ENCODE measurements at places on chromosomes 11 and 22.

DNA sequence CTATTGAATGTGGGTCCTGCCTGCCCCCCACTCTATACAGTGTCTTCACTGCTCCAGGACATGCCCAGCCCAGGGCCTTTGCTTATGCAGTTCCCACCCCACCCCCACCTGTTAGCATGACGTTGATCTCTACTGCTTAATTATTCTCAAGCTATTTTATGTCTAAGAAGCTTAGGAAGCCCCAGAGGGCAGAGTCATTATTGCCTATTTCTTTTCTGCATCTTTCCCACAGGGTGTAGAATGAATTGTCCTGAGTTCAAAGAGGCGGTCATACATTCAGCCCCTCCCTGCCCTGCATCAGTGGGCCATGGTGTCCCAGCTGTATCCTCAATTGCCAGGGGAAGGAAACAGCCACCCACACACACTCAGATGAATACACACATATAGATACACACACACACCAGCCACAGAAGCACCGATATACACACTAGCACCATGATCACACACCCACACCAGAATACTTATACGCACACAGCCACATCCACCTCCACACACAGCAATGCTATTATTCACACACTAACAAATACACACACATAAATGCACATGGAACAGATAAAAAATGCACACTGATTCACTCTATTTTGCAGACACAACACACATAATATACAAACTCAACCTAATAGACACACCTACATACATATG lies 1.5 kb downstream of the PDE2A start:
- no peak for DNase-seq

DNA sequence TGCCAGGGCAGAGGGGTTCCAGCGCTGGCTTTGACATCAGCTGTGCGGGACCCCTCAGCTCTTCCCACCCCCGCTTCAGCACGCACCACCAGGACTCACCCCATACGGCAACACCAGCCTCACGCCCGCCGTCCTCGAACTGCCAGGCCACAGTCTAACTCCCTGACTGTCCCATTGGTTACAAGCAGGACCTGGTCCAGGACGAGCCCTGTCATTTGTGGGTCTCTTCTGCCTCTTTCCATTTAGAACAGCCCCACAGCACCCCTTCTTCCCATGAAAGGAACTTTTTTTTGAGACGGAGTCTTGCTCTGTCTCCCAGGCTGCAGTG lies 81.7 kb downstream of the PHF21B start:
- no peak for DNase-seq

DNA sequence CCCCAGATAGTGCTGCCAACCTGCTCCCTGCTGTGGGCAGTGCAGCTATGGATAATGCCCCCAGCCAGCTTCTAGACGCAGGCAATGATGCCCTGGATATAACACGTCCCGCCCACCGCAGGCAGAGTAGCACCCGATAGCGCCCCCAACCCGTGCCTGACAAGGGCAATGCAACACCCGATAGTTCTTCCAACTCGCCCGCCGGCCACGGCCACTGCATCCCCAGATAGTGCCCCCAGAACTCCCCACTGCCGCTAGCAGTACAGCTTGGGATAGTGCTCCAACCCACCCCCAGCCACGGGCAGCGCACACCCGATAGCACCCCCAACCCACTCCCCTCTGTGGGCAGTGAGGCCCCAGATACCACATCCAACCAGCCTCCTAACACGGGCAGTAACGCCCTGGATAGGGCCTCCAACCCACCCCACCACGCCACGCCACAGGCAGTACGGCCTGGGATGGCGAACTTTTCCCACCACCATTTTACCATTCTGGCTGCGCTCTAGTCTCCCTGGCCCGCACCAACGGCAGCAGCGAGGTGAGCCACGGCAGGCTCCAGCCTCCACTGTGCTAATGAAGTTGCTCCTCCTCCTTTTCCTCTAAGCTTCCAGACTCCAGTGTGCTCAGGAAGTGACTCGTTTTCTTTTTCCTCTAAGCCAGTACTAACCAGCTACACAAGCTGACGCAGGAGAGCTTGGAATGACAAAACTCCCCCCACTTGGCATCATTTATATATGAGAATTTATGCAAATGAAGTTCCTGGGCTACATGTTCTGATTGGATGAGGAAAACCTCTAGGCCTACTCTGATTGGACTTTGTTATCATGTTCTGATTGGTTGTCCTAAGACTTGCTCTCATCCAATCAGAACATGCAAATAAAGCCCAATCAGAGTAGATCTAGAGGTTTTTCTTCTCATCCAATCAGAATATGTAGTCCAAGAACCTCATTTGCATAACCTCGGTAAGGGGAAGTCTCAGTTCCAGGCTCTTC lies 3.0 kb upstream of the RFPL3 start:
- no peak for DNase-seq

DNA sequence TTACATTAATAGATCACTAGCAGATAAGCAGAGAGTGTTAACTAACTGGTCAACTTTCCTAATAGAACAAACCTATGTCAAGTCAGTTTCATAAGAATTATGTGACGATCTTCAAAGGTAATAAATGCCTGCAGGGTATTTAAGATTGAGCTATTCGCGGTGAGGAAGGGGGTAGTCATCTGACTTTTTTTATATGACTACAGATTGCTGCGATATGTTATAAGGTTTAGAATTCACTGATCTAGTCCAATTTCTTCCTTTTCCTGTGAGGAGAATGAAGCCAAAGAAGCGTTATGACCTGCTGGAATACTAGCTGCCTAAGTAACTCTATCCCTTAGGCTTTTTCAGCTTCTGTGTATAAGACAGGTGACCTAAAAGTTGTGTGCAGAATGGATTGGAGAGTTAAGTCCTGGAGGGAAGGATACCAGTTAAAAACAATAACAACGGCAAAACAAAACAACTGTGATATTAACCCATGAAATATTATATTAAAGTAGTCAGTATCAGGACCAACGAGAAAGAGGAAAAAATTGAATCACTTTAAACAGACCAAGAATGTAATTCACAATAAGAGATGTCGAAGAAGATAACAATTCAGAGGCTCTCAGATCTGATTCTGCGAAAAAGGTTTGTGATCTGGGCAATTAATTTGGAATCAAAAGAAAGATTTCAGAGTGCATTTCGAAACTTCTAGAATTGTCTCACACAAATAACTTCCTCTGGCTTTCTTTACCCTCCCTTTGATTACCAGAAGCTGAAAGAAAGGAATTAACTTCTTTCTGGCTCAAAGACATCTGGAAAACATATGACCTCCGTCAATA lies 630 bp downstream of the CASP4 start:
- DNase-seq: no peak

DNA sequence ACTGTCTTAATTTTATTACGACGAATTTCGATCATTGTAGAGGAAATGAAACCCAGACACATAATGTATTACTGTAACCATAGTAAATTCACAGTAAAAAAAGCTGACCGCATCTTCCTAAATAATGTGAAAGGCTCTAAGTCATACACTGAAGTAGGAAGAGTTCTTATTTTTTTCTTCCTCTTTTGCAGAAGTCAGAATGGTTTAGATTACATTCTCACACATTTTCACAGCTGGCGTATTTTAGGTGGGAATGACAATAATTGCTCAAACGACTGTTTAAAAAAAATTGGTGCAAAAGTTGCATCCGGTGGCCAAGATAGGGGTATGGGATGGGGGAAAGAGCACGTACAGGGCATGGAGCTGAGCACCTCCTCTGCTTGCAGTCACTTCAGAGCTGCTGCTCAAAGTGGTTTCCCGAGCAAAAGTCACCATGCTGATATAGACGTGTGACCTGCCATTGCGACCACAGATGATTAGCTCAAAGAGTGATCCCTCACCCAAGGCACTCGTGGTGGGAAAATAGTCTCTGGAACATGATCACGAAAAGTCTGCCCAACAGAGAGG lies 35.3 kb downstream of the MMP13 start:
- no peak for DNase-seq

DNA sequence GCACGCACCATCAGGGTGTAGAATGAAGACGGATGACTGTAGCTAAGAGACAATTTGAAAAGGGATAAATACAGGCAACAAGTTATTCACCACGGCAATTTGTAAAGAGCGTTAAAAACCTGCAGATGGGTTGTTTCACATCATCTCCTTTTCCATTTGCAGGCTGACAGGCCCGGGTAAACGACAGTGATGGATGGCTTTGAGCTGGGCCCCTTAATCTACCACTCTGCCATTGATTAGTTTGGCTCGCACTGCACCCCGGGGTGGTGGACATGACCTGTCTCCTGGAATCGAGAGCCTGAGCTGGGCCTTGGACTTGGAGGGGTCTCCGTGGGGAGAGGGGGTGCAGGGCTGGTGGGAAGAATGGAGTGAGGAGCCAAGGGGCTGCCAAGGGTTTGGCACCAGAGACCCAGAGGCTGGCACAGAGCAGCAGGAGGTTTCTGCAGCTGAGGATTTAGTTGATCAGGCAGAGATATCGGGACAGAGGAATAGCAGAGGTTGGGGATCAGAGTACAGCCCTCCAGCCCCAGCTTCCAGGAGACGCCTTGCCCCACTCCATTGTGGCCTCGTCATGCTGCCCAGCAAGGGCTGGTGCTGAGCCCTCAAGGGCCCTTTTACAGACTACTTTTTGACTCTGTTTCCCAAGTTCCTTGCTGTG lies 110.6 kb upstream of the NECTIN1 start:
- DNase-seq: no peak

DNA sequence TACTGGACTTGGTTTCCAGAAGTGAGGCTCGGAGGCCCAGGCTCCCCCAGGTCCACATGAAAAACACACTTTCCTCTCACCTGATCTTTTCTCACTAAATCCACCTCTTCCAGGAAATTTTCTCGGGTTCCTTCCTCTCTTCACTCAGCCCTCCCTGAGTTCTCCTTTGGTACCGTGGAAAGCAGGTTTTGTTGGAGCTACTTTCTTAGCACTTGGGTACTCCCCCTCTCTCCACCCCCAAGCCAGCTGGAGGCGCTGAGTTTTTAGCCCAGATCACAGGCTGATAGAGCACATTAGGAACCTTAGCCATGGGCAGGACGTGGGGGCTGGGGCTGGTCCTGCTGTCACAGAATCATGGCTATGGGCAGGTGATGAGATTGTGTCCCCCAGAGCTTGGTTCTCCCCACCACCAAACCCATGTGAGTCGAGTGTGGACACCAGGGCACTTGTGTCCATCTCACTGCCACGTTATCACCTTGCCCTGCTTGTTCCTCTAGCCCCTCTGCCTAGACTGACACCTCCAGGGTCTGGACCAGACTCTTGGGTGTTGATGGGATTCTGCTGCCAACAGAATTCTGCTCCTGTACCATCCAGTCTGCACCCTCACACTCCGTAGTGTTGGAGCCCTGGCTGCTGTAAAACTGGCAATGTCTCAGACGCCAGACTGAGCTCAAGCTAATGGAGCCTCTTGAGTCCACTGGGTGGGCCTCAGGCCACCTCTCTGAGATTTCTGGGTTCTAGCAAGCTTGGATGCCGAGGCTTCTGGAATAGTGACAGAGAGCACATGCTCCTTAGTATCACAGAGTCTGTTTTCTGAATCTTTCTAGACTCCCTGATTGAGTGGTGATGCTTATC lies 74.9 kb upstream of the NARS2 start:
- DNase-seq: no peak

DNA sequence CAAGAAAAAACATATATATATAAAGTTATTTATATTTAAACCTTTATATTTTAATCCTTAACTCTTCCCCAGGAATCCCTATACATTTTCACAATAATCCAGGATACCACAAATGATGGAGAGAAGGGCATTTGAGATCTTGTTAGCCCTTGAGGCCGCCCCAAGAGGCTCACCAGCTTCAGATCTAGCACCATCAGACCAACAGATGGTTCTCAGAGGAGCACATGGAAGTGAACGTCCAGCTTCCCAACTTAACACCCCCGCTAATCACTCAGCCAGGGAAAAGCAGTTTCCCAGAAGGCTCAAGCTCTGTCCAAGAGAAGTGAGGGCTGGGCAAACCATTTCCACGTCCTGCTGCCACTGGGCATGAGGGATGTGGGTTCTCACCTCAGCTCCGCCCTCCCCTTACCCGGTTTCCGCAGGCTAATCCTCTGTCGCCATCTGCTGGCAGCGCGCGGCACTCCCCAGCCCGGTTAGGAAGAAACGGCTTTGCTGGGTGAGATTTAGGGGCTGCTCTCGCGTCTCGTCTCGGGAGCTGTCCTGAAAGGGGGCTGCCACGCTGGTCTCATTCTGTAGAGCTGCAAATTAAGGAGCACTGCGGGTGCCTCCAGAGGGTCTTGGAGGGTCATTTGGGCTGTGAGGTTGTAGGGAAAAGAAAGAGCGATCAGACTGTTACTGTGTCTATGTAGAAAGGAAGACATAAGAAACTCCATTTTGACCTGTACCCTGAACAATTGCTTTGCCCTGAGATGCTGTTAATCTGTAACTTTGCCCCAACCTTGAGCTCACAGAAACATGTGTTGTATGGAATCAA lies 6.8 kb upstream of the FAM111A start:
- peak; percentile 85 for DNase-seq

DNA sequence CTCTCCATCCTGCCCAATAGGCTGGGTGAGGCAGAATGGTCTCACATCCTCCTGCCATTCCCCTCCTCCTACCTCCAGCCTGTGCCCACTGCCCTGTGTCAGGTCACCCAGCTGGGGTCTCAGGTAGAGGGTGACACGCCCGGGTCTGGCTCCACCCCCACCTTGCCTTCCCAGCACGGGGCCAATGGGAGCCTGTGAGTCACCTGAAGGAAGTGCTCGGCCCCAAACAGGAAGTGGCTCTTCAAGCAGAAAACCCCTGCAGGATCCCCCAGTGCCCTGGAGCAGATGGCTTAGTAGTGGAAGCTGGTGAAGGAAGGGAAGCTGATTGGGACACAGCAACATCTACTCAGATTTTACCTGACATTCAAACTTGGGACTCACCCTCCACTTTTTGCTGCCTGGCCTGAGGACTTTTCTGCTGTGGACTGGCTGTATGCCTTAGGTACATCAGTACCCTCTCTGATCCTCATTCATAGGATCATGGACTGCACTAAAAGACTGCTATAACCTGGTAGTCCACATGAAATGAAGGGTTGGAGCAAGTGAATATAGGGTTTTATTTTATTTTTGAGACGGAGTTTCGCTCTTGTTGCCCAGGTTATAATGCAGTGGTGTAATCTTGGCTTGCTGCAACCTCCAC lies 33.4 kb downstream of the GDPD5 start:
- peak; percentile 29 for DNase-seq

DNA sequence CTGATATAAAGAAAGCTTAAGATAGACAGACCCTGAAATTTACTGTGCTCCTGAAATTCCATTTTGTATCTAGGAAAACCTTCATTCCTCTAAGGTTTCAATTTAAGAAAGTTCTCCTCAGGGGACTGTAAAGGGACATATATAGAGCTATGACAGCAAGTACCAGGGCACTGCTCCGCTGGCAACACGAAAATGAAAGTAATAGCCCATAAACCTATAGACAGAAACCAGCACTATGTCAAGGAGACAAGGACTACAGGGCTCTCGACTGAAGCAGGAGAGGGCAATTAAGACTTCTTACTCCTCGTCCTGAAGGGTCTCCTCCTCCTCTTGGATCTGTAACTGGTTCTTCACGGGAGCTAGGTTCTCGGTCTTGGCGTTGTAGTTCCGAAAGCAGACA lies 6.9 kb downstream of the FEZ1 start:
- DNase-seq: no peak

DNA sequence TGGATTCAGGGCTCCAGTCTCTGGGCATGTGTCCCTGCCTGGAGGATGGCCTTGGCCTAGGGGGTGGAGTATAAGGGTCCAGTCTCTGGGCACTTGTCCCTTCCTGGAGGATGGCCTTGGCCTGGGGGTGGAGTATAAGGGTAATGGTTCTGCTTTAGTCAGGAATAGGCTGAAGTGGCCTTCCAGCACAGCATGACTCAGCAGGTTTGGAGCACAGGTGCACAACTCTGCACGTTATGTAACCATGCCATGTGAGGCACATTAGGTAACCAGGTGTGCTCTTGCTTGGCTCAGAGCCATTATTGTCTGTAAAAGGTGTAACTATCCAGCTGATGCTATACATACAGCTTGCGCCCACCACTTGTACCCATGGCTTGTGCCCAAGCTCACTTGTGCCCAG lies 48.4 kb upstream of the POLD3 start:
- DNase-seq: no peak
